Mucosa of descending colon (tissue), 3 donors: ENCODE measurements at places on chromosomes 3 and 15. TPM values are rescaled to one million over a fixed set of nuclear protein-coding genes. Genes with fewer than 3 reads are reported as not detected.

The TM4SF18 gene
- 1.9 TPM for total RNA-seq

The SLC28A1 gene
- not detected for total RNA-seq

The SST gene
- 7.2 TPM for total RNA-seq

The HTR3E gene
- total RNA-seq: 0.16 TPM

- no peak for DNase-seq
Measured at GRCh38 chr15:65072027-65072426, 4.2 kb upstream of the RASL12 start.

GRCh38 chr3:194337965-194338753, 13.0 kb downstream of the CPN2 start:
- no peak for DNase-seq

DNA sequence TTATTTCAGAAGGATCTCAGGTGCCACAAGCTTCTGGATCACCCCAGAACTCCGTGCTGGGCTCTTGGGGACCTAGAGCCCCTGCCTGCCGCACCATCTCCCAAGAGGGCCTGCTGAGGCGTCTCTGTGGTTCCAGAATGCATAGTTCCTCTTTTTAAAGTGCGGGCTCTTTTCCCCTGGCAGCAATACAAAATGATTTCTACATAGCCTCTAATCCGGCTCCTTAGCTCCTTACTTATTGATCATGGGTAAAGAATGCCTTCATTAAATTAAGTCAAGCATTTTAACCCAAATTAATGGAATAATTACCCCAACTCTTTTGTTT, 121.9 kb downstream of the ATP10A start:
- DNase-seq: no peak

GRCh38 chr3:132288357-132288756, 28.9 kb upstream of the ACP3 start:
- no peak for DNase-seq

GRCh38 chr3:44862226-44862637, 520 bp downstream of the TMEM42 start:
- DNase-seq: no peak

DNA sequence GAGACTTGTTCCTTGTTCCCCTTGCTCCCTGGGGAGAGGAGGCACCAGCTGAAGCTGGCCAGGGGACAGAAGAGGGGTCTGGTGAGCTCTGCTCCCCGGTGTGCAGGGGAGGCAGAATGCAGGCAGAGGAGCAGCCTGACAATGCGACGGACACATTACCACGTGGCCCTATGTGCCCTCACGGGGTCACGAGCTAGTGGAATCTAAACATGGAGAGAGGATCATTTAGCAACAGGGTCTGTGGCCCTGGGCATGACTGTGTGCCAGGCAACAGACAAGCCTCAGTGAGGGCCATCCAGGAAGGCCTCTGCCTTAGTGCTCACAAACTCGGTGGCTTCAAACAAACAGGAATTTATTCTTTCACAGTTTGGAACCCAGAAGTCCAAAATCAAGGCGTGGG, 8.5 kb upstream of the MUC4 start:
- DNase-seq: no peak

GRCh38 chr3:39753391-39753790, 56.0 kb upstream of the MYRIP start:
- DNase-seq: no peak
